ENCODE measurements at places on chromosomes 16 and 17.
A peak's percentile ranks its signal among the peaks of the same experiment; 100 is the strongest.

- no peak for DNase-seq
Measured at GRCh38 chr17:74777901-74778515, 1.9 kb upstream of the NAT9 start.

DNA sequence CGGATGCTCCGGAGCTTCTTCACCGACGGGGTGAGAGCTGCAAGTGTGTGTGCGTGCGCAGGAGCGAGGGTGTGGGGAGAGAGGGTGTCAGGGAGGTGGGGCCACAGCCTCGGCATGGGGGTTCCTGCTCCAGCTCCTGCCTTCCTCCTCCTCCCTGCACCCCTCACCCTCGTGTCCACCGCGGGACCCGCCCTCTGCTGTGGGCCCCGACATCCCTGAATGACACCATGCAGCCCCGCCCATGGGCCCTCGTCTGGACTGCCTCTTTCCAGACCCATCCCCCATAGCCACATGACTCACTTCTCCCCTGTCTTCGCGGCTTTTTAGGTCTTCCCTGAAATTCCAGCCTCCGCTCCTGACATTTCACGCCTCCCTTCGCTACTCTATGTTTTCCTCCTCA is 41.6 kb downstream of the ARHGAP23 start:
- DNase-seq = no peak

GRCh38 chr17:32701871-32702270 is 175.1 kb downstream of the MYO1D start:
- DNase-seq = no peak

DNA sequence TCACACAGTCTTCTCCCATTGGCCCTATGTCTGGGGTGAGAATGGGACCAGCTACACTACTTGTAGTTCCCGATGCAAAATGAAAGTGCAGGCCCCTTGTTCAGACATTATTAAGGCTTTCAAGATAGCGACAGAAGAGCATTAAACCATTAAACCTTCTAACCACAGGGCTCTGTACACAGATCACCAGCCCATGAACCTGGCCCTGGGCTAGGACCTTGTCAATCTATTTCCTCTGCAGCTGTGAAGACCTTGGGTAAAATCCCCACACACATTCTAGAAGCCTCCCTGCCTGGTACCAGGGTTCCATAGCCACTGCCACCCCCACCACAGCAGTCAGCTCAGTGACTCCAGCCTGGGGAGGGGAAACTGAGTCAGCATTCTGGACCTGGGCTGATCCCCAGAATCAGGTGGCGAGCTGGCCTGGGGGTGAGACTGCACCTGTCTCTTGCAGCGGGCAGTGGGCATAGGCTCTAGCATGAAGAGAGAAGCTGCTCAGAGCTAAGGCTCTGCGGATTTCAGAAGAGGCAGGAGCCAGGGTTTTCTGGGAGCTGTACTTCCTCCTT is 119.7 kb upstream of the LHX1 start:
- no peak for DNase-seq

DNA sequence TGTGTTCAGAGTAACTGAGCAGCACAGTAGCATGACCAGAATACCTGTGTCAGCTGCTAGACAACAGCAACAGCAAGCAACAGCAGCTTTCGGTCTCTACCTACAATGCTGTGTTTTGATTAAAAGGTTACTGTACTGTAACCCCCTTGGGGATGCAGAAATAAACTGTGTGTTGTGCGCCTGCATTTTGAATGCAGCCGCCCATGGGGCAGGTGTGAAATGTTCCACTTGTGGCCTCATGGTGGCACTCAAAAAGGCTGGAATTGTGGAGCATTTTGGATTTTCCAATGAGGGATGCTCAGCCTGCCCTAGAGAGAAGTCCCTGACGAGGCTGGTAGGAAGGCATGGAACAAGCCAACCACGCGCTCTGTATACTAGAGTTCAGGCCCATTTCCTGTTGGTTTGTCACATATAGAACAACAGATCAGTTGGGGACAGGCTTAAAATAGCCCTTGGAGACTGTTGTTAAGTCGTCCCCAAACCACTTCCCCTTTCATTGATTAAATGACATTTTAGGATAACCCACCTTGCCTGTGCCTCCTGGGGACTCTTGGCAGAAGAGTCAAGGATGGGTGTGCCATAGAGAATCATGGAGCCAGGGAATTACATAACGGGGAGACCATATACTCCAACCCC is 27.1 kb downstream of the SCPEP1 start:
- DNase-seq = no peak

- DNase-seq = no peak
Measured at GRCh38 chr17:37388266-37388665, 12.5 kb downstream of the C17orf78 start.

DNA sequence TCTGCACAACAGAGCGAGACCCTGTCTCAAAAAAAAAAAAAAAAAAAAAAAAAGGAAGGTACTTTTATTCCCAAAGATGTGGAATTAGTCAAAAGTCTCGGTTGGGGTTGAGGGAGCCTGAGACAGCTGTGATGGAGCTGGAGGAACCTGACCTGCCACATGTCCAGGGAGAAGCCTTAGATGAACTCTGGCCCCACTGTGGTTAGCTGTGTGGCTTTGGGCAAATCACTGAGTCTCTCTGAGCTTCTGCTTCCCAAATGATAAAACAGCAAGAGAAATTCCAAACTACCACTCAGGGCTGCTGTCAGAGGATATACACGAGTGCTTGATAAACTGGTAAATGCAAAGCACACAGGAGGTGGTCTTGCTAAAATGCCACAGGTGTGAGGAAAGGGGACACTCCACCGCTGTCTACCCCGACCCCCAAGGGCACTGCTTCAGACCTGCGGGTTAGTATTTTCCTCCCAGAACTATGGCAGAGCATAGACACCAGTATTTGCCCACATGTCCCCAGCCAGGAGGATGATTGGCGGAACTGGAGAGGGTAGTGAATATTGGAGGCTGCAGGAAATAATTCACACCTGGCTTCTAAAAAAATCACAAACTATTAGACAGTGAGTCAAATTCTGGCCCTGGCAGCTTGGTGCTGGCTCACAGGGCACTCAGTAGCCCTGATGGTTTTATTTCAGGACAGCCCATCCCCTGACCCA is 14.7 kb downstream of the DRC3 start:
- DNase-seq = no peak

- DNase-seq = no peak
Measured at GRCh38 chr17:44067545-44067940, 1.1 kb upstream of the LSM12 start.

DNA sequence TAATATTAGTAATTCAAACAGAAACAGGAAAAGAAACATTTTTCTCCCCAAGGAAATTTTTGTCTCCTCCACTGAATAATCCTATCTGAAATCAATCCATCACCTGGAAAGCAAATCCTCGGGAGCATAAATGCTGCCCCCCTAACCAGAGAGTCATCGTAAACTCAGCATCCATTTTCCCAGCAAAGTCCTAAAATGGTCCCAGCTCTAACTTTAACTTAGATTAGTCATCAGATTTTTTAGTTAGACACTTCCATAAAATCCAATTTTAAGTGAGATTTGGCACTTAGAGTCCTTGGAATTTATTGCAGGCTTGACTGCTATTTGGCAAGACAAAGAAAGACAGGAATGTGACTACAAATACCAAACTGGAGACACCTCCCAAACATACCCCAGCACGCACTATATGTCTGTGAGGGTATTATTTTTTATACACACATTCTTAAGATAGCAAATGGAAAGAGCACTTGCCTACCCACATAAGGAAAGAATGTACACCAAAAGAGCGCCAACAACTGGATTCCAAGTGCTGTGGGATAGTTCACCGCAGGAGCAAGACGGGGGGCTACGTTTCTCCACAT is 15.4 kb downstream of the SCO1 start:
- peak; percentile 78 for DNase-seq

- DNase-seq = no peak
Measured at GRCh38 chr17:8243827-8244226, 4.0 kb downstream of the CTC1 start.

DNA sequence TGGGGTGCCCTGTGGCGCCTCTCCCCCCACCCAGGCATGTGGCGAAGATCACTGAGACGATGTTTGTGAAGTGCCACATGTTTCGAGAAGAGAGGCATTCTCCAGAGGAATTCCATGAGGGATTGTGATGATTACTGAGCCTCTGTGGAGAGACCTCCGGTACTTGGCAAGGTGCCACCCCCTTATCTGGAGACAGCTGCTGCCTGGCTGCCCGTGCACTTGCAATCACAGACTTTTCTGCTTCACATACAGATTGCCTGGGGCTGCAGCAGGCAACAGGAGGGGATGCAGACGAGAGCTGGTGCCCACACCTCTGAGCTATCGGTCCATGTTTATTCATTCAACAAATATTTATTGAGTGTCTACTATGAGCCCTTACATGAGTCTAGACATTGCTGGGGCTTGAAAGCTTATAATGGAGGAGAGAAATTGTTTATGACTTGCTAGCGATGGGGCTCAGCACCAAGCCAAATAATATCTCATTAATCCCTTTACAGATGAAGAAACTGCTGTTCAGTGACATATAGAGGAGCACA is 317.2 kb upstream of the ZFHX3 start:
- no peak for DNase-seq

DNA sequence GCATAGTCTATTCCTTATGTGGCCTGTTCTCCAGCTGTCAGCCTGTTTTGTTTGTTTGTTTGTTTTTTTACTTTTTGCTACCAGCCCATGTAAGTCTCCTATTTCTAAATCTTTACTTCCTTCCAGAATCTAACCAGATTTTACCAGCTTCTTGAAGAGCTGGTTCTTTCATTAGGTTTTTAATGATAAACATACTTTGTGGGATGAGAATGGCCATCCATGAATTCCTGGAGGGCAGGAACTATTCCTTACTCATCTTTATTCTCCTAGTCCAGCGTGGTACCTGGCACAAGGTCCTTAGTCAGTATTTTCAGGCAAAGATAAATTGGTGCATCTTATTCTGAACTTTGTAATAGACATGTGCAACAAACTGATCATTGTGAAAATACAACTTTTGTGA is 17.3 kb downstream of the RSPRY1 start:
- no peak for DNase-seq

DNA sequence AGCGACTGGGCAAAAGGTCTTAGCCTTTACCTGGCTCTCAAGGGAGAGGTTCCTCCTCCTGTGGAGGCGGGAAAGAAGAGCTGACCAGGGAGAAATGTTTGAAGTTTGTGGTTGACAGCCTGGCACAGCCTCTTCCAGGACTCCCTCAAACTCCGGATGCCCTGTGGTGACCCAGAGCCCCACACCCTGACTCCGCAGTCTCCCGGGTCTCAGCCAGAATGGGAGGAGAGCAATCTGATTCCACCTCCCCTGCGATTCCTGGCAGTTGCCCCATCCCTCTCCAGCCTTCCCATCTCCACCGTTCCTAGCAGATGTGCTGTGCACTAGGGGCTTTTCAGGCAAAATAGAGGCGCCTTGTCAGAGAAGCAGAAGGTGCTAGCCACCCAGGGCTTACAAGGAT is 5.5 kb upstream of the DNAI2 start:
- DNase-seq = no peak

- no peak for DNase-seq
Measured at GRCh38 chr17:43840814-43841213, 6.2 kb upstream of the CD300LG start.

DNA sequence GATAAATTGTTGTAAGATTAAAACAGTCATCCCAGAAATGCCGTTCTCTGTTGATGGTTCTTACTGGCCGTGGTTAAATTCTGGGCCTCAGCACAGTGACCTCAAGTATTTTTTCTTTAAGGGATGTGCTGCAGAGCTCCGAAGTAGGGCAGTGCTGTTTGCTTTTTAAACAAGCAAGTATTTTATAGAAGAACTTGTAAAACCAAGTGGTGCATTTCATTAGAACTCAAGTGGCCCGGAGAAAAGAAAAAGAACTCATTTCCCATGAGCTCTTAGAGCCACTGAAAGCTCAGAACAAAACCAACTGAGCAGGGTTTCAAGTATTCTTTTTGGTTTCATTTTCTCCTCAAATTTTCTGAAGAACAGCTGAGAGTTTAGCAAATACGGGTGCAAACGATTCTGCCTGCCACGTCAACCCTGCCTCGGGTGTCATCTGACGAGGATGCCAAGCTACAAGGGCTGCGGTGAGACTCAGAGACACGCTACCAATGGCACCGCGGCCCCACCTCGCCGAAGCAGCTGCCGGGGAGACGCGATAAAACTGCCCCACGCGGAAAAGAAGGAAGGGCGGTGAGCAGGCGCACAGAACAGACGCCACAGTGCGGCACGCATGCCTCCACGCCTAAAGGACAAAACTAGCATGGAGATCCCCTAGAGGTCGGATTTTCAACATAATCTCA is 6.3 kb downstream of the LMF1 start:
- DNase-seq = no peak

DNA sequence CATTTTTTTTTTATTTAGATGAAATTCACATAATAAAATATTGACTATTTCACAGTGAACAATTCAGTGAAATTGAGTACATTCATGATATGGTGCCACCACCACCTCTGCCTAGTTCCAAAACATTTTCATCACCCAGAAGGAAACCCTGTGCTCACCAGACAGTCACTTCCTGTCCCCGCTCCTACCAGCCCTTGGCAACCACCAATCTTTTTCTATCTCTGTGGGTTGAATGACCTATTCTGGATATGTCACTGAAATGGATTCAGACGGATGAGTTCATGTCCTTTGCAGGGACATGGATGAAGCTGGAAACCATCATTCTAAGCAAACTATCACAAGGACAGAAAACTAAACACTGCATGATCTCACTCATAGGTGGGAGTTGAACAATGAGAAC is 40.5 kb downstream of the ATP2C2 start:
- no peak for DNase-seq

GRCh38 chr16:66872943-66873684 is 7.2 kb upstream of the PDP2 start:
- peak; percentile 99 for DNase-seq

GRCh38 chr16:24507959-24508480 is 31.3 kb upstream of the RBBP6 start:
- DNase-seq = no peak

- no peak for DNase-seq
Measured at GRCh38 chr17:39920218-39921210, 2.1 kb upstream of the GSDMB start.

DNA sequence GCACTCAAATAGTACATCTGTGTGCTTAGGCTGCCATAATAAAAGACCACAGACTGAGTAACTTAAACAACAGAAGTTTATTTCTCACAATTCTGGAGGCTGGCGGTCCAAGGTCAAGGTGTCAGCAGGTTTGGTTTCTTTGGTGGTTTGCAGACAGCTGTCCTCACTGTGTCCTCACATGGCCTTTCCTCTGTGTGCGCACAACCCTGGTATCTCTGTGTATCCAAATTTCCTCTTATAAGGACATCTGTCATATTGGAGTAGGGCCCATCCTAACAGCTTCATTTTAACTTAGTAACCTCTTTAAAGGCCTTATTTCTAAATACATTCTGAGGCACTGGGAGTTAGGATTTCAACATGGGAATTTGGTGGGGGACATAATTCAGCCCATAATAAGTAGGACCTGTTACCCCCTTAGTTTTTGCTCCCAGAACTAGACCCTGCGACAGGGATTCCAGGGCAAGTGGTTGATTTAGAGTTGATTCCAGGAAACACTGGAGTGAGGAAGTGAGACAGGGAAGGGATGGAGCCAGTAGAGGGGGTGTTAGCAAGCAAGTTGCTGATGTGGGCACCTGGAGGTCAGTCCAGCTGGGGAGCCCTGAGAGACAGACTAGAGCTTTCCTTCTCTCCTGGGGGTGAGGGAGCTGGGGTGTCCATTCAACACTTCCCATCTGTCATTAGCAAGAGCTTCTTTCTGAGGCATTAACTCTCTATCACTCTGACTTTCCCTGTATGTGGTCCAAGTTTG is 10.9 kb upstream of the ALKBH5 start:
- DNase-seq = no peak
